CD8-positive, alpha-beta T cell (primary cell): ENCODE measurements at places on chromosomes 5 and 9. TPM values are rescaled to one million over a fixed set of nuclear protein-coding genes. Genes with fewer than 3 reads are reported as not detected.

The SPINK13 gene
- total RNA-seq = not detected

The TCF7 gene
- total RNA-seq = 517 TPM

The JAKMIP2 gene
- 2.0 TPM for total RNA-seq

The IL3 gene
- not detected for total RNA-seq

The CHSY3 gene
- total RNA-seq = not detected

The MPDZ gene
- total RNA-seq = not detected
